ENCODE measurements at places on chromosomes 2 and 18. TPM values are rescaled to one million over a fixed set of nuclear protein-coding genes. Genes with fewer than 3 reads are reported as not detected.

- H3K27me3 ChIP-seq, result no peaks in the 10 kb centered on the region
- DNase-seq, result peak; percentile 60
- no peak overlapping the region for H3K4me3 ChIP-seq
- H3K27ac ChIP-seq, result peak overlapping the region; percentile 93
Measured at GRCh38 chr2:196277002-196277401, 105.6 kb upstream of the STK17B start.

DNA sequence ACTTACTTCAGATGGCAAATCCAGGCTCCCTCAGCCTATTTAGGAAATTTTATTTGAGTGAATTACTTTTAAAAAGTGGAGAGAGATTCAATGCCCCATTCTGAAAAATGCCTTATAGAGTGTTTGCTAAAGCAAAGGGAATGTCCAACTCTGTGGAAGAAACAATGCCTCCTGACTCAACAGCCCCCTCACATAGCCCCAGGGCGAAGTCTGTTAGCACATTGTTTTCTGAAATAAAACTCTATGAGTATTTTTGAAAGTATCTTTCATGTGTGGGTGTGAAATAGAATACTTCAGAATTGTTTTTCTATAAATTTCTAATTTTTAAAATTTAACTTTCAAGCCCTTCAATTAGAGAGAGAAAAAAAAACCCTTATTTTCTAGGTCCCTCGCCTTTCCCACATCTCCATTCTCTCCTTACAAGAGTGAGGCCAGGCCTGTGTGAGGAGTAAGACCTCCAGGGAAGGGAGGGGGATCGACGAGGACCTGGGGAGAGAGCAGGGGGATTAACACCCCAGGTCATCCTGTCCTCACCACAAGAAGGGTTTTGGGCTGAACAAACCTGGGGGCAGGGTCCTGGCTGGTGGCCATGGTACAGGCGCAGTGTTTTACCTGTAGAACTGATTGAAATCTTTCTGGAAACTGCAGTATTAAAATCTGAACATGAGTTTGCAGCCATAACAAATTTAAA is 141.4 kb downstream of the SNTG2 start:
- H3K4me1 ChIP-seq, result no peaks in the 10 kb centered on the region
- no peak for DNase-seq
- peaks cover 5% of the 10 kb centered on the region for H3K36me3 ChIP-seq
- no peak overlapping the region for H3K27ac ChIP-seq
- no peaks in the 10 kb centered on the region for H3K27me3 ChIP-seq

Gene KRTCAP3
- total RNA-seq, result 4.3 TPM

DNA sequence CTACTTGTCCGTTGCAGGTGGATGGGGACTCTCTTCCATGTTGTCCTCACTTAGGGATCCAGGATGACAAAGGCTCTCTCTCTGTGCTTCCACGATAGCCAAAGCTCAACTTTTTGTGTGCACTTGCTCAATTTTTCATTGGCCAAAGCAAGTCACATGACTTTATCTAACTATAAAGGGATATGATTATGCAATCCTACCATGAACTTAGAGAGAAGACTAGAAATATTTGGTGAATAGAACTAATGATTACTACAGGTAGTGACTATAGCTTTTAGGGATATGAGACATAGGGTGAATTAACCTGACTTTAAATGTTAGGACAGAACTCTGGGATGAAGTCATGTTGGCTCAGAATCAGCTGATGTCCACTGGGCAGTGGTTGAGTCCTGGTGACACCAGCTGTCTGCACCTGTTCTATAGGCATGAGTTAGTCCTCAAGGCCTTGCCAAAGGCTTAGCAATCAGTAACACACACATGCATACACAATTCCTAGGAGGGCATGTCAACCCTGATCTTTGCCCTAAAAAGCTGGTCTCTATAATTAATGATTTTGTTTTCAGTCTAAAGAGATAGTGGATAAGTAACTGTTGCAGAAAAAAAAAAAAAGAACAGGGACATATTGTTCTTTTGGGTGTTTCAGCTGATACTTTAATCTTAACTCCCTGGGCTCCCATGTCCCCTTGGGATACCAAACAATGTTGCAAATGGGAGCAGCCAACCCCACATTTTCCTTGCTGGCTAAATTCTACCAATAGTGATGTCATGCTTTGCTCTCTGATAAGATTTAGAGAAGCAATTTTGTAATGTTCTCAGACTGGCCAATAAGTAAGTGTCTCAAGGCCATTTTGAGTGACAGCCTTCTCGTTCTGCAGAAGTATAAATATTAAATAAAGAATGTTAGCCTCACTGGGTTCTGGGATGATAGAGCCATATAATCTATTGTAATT is 12.5 kb upstream of the HK2 start:
- no peak overlapping the region for H3K27ac ChIP-seq
- no peaks in the 10 kb centered on the region for H3K27me3 ChIP-seq
- H3K4me3 ChIP-seq, result no peak overlapping the region

- peaks cover 13% of the 10 kb centered on the region for H3K27me3 ChIP-seq
- no peak for DNase-seq
- H3K27ac ChIP-seq, result no peak overlapping the region
- H3K4me1 ChIP-seq, result no peaks in the 10 kb centered on the region
Measured at GRCh38 chr2:109597283-109597682, 16.5 kb downstream of the SEPTIN10 start.

- no peaks in the 10 kb centered on the region for H3K36me3 ChIP-seq
- no peaks in the 10 kb centered on the region for H3K4me1 ChIP-seq
- peaks cover 3% of the 10 kb centered on the region for H3K27me3 ChIP-seq
Measured at GRCh38 chr2:138744713-138745112, 35.5 kb downstream of the NXPH2 start.

Gene PPP1R7
- 82.9 TPM for total RNA-seq

GRCh38 chr18:8658858-8659485 is 46.4 kb upstream of the MTCL1 start:
- H3K27me3 ChIP-seq, result peaks cover 11% of the 10 kb centered on the region
- no peaks in the 10 kb centered on the region for H3K36me3 ChIP-seq
- H3K27ac ChIP-seq, result no peak overlapping the region

DNA sequence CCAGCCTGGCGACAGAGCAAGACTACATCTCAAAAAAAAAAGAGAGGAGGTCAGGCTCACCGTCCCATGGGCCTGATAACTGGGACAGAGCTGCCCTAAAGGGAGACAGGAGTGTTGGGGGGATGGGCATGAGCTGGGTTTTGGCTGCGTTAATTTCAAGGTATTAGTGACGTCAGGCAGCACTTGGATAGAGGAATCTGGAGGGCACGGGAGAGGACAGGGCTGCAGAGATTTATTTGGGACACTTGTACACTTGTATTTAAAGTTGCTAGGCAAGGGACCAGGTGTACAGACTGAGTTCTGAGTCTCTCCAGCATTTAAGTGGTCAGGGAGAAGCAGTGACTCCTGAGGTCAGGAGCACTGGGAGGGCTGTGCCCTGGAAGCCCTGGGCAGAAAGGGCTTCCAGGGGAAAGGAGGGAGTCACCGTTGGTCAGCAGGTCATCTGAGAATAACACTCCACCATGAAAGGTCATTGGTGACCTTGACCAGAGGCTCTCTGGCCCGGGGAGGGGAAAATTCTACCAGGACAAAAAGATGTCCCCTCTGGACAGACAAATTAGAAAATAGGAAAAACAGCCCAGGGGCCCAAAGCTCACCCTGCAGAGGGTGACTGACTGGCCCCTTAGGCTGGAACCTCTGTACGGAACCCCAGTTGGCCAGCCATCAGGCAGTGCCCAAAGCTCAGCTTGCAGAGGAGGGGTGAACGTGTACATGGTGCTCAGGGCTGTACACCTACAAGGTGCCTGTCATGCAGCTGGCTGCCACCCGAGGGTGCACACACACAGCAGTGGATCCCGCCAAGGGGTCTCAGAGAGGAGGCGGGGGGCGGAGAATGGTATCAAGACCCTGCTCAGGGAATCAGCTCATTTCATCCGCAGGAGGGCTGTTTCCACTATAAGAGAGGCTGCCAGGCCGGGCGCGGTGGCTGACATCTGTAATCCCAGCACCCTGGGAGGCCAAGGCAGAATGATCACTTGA is 23.0 kb upstream of the CNNM3 start:
- no peak overlapping the region for H3K27ac ChIP-seq
- DNase-seq, result no peak
- H3K4me1 ChIP-seq, result no peaks in the 10 kb centered on the region
- no peak overlapping the region for H3K4me3 ChIP-seq
- H3K36me3 ChIP-seq, result no peaks in the 10 kb centered on the region

- H3K36me3 ChIP-seq, result peaks cover 9% of the 10 kb centered on the region
- peaks cover 24% of the 10 kb centered on the region for H3K4me1 ChIP-seq
- no peak for DNase-seq
- no peak overlapping the region for H3K27ac ChIP-seq
- H3K4me3 ChIP-seq, result no peak overlapping the region
Measured at GRCh38 chr18:45805551-45805950, 19.9 kb upstream of the SIGLEC15 start.

DNA sequence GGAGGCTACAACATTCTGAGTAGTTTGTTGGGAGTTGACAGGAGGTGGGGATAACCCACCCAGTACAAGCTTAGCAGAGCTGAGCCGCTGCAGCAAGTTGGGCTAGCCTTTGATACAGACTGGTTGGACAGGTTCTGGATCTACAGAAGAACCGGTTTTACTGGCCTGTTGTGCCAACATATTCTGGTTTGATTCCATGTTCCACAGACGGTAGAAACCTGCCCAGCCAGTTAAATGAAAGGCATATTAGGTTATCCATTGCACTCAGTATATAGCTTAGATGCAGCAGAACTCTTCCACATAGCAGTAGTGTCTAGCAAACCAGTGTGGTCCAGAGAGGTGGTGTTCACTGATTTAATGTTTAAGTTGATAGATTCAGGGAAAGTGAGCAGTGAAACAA is 19.3 kb upstream of the RBBP8 start:
- H3K36me3 ChIP-seq, result no peaks in the 10 kb centered on the region
- no peak overlapping the region for H3K27ac ChIP-seq

Gene SYT4
- total RNA-seq, result not detected

DNA sequence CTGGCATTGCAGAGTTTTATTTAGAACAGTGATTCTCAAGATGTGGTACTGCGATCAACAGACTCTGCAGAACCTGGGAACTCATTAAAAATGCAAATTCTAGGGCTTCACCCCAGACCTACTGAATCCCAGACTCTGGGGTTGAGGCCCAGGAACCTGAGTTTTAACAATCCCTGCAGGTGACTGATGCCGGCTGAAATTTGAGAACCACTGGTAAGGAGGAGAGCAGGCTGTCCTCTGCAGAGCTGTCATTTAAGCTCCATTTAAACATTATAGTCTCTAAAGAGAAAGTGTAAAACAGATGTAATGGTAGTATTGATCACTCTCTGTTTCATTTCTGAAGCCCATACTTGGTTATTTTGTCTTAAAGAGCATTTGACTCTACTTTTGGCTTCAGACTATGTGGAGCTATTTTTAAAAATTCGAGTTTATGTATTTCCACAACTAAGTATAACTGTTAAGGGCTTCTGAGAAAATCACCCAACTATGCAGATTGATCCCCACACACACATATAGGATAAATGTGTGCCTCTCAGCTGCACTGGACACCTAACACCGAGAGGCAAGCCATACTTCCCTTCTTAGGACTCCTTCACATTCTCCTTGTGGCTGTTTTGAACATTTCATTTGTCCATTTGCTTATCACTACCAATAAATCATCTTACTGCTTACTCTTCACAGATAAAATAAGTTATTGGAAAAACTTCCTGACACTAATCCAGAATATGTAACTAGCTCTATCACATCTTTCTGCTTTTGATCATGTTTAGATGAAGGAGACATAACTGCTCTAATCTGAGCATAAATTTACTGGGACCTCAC is 487.5 kb downstream of the DLGAP1 start:
- peaks cover 3% of the 10 kb centered on the region for H3K27me3 ChIP-seq
- no peak overlapping the region for H3K4me3 ChIP-seq
- no peaks in the 10 kb centered on the region for H3K4me1 ChIP-seq
- H3K36me3 ChIP-seq, result no peaks in the 10 kb centered on the region

Gene KCNG3
- total RNA-seq, result 2.1 TPM

Gene SAP130
- 31.9 TPM for total RNA-seq

DNA sequence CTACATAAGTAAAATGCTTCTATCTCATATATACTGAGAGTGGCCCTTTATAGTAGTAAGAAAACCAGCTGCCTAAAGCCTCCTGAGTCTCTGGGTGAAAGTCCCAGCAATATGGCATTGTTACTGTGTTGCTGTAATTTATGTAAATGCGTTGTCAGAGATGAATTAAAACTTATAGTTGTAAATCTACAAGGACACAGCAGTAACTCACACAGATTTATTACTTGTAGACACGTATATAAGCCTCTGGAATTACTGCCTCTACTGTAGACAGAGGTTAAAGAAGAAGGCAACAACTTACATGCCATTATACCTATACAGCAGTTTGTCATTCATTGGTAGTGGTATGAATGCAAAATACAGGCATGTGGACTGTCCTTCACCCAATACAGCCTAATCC is 169.1 kb upstream of the BOD1L2 start:
- H3K36me3 ChIP-seq, result peaks cover 9% of the 10 kb centered on the region
- H3K27me3 ChIP-seq, result no peaks in the 10 kb centered on the region
- no peak for DNase-seq
- H3K4me1 ChIP-seq, result no peaks in the 10 kb centered on the region

- no peaks in the 10 kb centered on the region for H3K27me3 ChIP-seq
- H3K4me3 ChIP-seq, result no peak overlapping the region
- H3K4me1 ChIP-seq, result no peaks in the 10 kb centered on the region
Measured at GRCh38 chr2:56580242-56580641, 396.5 kb downstream of the CCDC85A start.

Gene CYRIA
- total RNA-seq, result 0.72 TPM

Gene PAIP2B
- total RNA-seq, result 3.1 TPM

Gene REG1B
- total RNA-seq, result not detected

Gene ST8SIA3
- total RNA-seq, result not detected

- H3K4me3 ChIP-seq, result no peak overlapping the region
- H3K27me3 ChIP-seq, result peaks cover 10% of the 10 kb centered on the region
- H3K36me3 ChIP-seq, result no peaks in the 10 kb centered on the region
- no peak overlapping the region for H3K27ac ChIP-seq
- no peak for DNase-seq
Measured at GRCh38 chr18:32324181-32324580, 134.3 kb downstream of the MEP1B start.

- no peak overlapping the region for H3K27ac ChIP-seq
- H3K4me3 ChIP-seq, result no peak overlapping the region
- H3K36me3 ChIP-seq, result no peaks in the 10 kb centered on the region
- no peaks in the 10 kb centered on the region for H3K27me3 ChIP-seq
- no peak for DNase-seq
- H3K4me1 ChIP-seq, result peaks cover 7% of the 10 kb centered on the region
Measured at GRCh38 chr18:48728204-48728833, 189.5 kb downstream of the CTIF start.

Gene SPP2
- total RNA-seq, result not detected

GRCh38 chr2:104848526-104848925 is 5.4 kb upstream of the POU3F3 start:
- DNase-seq, result no peak
- H3K4me3 ChIP-seq, result no peak overlapping the region
- H3K27ac ChIP-seq, result no peak overlapping the region
- peaks cover 89% of the 10 kb centered on the region for H3K27me3 ChIP-seq
- H3K36me3 ChIP-seq, result no peaks in the 10 kb centered on the region

DNA sequence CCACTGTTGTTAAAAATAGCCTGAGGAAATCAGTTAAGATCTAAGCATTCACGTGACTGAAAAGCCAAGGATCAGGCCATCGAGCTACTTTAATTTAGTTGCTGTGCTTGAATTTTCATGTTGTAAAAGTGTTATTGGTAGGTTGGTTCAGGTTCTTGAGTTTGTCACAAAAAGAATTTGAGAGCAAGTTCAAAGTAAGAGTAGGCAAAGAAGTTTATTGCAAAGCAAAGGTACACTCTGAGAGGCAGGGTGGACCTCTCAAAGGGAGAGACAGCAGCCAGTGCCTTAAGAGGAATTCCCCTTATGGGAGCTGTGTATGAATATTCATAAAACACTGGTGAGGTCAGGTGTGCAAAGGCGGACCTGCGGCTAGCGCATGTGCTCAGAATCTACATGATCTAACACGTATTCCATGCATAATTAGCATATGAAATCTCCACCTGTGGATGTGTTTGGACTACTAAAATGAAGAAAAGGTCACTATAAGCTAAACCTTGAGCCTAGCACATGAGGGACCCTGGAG is 236.5 kb downstream of the NDUFA10 start:
- H3K27ac ChIP-seq, result no peak overlapping the region
- peaks cover 3% of the 10 kb centered on the region for H3K27me3 ChIP-seq
- DNase-seq, result no peak
- no peaks in the 10 kb centered on the region for H3K36me3 ChIP-seq

Data from activated CD8-positive, alpha-beta T cell treated with anti-CD3 and anti-CD28 coated beads for 36 hours (primary cell).